Activated CD4-positive, alpha-beta T cell treated with anti-CD3 and anti-CD28 coated beads, Interleukin-2, amount 50 U/mL, for 48 hours (primary cell): ENCODE measurements at places on chromosomes 2 and 18.
A peak's percentile ranks its signal among the peaks of the same experiment; 100 is the strongest.

DNA sequence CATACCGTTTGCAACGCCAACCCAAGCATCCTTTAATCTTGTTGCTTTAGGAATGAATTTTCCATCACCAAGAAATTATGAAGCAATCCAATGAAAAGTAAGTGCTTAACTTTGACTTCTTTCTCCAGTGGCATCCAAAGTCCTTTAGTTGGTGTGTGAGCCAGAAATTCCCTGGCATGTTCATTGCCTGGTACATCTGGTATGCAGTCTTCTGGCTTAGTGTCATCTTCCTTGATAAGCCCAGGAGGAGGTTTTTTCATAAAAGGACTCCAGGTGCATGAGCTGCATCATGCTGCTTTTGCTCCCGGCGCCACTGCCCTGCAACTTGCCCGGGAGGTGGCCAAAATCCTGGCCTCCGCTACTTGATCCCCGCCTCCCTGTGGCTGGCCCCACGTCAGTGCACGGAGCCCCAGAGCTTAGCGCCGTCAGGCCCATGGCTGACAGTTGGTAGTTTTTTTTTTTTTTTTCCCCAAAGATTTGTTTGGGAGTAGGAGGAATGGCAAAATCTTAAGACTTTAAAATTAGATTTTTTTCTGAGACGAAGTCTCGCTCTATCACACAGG is 58.7 kb downstream of the PUM2 start:
- DNase-seq, result no peak

GRCh38 chr2:53859206-53860181 is at the start of gene GPR75:
TSS of gene GPR75 (minus strand) at chr2:53859967. CDS start at chr2:53854756, 5,211 bp downstream.
- no peak for DNase-seq

DNA sequence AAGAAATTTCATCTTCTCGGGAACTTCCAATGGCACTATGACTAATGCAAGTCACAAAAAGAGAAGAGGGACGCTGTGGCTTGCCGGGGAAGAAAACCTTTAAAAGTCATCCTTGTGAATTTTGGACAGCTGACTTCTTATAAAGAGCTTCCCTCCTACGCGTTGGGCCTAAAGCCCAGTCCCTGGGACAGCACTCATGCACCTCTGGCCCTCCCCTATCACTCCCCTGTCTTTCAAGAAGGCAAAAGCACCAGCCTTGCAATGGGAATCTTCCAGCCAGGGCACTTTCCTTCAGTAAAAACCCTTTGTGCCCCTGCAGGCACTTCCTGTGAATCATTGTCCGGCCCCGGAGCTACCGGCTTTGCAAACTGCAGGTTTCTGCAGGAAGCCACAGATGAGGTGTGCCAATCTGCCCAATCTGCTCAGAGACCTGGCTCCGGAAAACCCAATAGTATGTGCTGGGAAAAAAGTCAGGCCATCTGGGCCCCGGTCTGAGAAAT is 7.1 kb downstream of the MREG start:
- peak; percentile 71 for DNase-seq

GRCh38 chr2:46179037-46179621 is 118.1 kb upstream of the EPAS1 start:
- DNase-seq, result peak; percentile 35

- DNase-seq, result peak; percentile 4
These were observed 37.4 kb downstream of the VAPA start for GRCh38 chr18:9951022-9951859.

GRCh38 chr18:68436485-68436884 is 278.4 kb downstream of the TMX3 start:
- DNase-seq, result no peak

- no peak for DNase-seq
These were observed 39.5 kb downstream of the UGP2 start for GRCh38 chr2:63881205-63881604.

DNA sequence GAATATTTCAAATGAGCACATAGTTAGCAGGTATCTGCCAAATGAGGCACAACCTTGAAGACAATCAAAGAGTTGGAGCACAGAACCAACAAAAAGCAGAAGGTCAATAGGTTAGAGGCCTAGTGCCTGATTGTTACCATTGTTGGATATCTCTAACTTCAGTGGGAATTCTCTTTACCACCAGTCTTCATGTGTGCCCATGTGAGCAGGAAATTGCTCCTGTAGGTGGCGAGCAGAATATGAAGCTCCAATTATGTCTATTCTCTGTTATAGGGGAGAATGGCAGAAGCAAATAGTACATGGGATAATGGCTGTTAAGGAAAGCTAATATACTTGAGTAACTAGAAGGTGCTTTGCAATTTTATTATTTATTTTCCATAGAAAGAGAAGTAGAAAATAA is 14.9 kb upstream of the ZNF385B start:
- DNase-seq, result no peak

- DNase-seq, result peak; percentile 17
These were observed 54.4 kb downstream of the STK39 start for GRCh38 chr2:168192839-168193616.

DNA sequence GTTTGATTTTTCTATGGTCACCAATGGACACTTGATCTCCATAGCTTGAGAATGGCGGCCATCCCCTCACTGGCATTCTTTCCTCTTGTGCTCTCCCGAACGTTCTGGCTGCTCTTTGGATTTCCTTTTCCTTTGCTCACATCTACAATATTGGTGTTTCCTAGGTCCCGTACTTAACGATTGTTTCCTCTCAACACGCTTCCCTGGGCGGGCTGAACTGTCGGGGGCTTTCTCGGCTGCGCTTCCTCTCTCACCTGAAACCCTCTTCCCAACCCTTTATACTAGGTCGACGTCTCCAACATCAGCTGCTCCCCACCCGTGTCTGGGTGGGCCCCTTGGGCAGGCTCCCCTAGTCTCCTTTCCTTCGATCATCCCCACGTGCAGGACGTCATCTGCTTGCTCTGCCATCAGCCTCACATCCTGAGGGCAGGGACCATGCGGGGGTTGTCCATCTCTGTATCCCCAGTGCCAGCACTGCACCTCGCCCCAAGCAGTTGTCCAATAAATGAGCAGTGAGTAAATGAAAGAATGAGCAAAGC is 634 bp upstream of the DIS3L2 start:
- no peak for DNase-seq

DNA sequence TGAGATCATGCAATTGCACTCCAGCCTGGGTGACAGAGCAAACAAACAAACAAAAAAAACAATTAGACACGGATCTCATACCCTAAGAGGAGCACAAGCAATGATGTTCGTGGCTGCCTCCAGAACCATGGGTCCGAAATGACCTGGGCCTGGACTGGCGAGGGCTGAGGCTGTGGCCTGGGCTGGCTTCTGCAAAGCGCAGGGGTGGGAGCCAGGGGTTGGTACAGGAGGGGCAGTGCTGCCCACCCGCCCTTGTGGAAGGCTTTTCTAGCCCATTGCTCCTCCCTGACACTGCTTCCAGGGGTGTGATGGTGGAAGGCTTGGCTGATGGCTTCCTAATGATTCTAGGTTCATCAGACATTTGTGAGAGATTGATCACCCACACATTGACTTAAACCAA is 167.8 kb downstream of the FHOD3 start:
- DNase-seq, result no peak

DNA sequence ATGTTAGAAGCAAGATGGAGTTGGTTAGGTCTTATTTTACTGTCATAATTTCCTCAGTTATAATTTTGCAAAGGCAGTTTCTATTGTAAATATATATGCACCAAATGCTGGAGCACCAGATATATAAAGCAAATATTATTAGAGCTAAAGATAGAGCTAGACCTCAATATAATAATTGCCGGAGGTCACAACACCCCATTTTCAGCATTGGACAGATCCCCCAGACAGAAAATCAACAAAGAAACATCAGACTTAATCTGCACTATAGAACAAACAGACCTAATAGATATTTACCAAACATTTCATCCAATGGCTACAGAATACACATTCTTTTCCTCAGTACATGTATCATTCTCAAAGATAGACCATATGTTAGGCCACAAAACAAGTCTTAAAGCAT is 115.2 kb downstream of the CABYR start:
- no peak for DNase-seq

DNA sequence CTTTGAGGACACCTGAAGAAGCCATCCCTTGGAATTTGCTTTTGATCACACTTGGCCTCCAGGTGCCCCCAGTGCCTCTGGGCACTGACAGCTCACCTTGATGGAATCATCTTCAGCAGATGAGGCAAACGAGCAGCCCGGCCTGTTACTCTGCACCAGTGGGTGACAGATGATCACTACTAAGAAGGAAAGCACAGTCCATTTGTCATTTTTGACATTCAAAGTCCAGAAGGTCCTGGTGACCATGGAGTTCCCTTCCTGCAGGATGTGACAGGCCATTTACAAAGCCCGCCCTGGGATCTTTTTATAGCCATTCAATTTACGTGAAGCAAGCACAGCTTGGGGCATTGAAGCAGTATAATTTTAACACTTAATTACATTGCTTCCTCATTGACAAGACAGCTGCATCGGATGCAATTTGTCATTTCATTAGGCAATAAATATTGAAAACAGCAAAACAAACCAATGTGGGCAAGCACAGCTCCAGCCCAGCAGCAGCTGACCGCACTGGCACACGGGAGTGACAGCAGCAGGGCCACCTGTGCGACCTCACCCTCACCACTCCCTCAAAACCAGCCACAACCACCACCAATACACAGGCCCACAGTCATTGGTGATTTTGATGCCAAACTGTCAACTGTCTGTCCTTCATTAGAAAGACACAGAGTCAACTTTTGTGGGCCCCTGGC is 76.0 kb upstream of the SLC66A3 start:
- DNase-seq, result no peak
